ENCODE measurements at places on chromosomes 5 and 9. TPM values are rescaled to one million over a fixed set of nuclear protein-coding genes. Genes with fewer than 3 reads are reported as not detected.

SPATA31E1 gene
- total RNA-seq = not detected

LPAR1 gene
- total RNA-seq = 17.9 TPM

DOCK8 gene
- 1.6 TPM for total RNA-seq

SPINK7 gene
- not detected for total RNA-seq

ADGRV1 gene
- 0.39 TPM for total RNA-seq

NSUN2 gene
- total RNA-seq = 35.7 TPM

PIP5KL1 gene
- total RNA-seq = 8.6 TPM

MARCOL gene
- total RNA-seq = not detected

CCDC152 gene
- total RNA-seq = 0.39 TPM

ARHGEF37 gene
- total RNA-seq = 3.7 TPM

SUSD3 gene
- 0.54 TPM for total RNA-seq

PRSS3 gene
- total RNA-seq = 0.79 TPM

FRRS1L gene
- under 0.01 TPM for total RNA-seq

PCDHB4 gene
- total RNA-seq = 0.22 TPM

NCBP1 gene
- total RNA-seq = 22.0 TPM

HSD17B3 gene
- total RNA-seq = not detected

CCDC183 gene
- total RNA-seq = 0.39 TPM

SEMA5A gene
- total RNA-seq = 351 TPM

IL3 gene
- not detected for total RNA-seq

SNX24 gene
- total RNA-seq = 55.4 TPM

MSX2 gene
- 12.4 TPM for total RNA-seq

MCTP1 gene
- total RNA-seq = under 0.01 TPM

ACTBL2 gene
- total RNA-seq = 2.7 TPM

TSSK1B gene
- total RNA-seq = 0.79 TPM

ORM2 gene
- total RNA-seq = not detected

Data from placental epithelial cell (primary cell).